ENCODE measurements at places on chromosomes 1 and 21. TPM values are rescaled to one million over a fixed set of nuclear protein-coding genes. Genes with fewer than 3 reads are reported as not detected.

- DNase-seq, result no peak
Measured at GRCh38 chr1:206705191-206705590, 20.5 kb downstream of the MAPKAPK2 start.

DNA sequence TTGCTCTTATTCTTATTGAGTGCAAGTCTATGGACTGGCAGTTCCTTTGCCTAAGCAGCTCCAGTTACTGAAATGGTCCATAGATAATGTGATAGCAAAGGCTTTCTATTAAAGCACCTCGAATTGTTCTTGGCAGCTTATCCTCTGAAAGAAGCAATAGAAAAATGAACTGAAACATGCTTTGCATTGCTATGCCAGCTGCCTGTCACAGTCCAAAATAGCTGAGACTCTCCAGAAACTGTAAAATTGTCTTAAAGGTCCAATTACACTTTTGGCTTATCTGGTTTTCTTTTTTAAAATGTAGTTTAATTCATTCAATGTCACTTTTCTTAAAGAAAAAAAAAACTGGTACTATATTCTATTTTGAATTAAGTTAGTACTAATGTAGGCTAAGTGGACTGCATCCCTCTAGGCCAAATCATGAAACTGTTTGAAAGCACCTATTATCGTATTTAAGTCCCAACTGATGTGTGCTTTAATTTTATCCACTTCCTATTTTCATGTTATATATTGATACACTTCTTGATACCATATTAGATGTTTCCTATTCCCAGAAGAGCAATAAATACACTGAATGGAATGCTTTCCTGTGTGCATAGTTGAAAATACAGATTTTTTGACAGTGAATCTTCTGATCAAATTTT is 208.0 kb upstream of the DEPDC1 start:
- DNase-seq, result no peak

TBX19 gene
- total RNA-seq, result 0.19 TPM

DNA sequence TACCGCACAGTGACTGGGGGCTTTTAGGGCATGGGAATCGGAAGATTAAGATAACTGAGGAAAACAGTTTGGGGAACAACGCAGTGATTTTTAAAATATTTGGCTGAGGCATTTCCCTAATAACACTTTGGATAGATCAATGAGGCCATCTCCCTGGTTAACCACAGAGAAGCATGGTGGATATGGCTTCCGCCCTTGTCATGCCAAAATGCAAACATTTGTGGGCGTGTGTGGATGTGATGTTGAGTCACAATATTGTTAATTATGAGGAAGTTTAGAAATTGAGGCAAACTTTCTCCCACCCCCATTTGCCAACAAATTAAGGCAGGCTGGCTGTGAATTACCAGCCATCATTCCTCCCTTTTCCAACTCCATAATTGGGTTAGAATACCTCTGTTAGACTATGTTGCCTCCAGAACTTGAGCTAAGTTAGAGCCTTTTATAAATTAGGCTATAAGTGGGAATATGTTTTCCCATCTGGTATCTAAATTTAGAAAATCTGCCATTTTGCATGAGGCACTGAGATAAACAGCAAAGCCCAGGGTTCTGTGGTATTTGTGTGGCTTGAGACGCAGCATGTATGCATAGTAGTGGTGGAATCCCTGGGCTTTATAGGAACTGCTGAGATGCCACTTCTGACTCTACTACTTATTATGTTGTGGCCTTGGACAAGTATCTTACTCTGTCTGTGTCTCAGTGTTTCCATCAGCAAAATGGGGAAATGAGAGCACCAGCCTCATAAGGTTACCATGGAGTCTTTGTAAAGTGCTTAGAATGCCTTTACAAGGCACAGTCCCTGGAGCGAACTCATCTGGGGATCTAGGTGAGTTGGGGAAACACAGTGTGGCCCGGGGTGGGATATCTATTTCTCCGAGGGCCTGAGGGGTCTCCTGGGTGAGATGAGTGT is 154.6 kb downstream of the C1orf94 start:
- no peak for DNase-seq

All from heart left ventricle (tissue), 16 donors.